Stimulated activated CD8-positive, alpha-beta memory T cell treated with anti-CD3 and anti-CD28 coated beads, Interleukin-4, amount 100 ng/mL, for 4 hours (primary cell): ENCODE measurements at places on chromosomes 2 and 18.

DNA sequence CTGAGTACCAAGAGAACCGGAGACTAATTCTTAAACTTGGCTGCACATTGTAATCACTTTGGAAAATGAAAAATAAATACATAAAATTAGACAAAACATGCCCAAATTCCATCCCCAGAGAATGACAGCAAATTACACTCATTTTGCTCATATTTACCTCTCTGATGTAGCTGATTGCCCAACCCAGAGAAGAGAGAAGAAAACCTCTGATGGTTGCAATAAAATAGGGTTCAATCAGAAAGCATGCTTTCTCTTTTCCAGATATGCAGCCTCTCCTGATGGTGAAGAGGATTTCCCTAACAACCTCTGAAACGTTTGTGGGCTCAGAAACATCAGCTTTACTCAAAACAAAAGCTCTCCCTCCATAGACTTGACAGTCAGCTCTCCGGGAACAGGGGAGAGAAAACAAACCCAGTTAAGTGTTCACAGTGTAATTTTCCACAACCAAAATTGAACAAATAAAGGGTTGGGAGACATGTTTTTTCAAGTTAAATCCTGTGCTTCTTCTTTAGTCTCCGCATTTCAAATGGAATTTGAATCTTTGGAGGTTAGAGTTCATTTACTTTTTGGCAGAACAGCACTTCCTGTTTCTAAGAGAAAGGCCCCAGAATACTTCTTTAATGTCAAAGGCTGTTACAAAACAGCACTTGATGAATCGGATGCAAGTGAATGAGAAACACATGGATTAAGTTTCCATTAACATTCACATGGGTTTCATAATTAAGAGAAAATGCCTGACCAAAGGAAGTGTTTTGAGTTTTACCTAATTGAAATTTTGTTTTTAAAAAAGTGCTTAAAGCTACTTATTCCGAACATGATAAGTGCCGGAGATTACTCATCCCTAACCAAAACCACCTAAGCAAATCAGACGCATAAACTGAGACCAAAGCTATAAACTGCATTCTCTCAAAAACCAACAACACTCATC is 570.1 kb upstream of the SYT4 start:
- DNase-seq, result no peak

DNA sequence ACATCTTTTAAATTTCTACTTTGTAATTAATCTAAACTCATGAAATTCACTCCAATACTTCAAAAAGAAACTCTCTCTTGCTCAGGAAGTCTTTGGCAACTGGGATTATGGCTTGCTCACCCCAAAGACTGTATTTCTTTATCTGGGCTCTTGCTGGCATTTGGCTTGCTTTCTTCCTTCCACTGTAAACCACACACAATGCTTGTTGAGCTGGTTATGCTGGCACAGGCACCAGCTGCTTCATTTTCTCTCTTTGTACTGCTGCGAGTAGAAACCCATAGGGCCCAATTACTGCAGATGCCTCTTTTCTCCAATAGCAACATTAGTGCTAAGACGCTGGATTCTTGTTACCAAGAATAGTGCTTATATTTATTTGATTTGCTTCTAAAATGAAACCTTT is 51.4 kb downstream of the SLC38A11 start:
- DNase-seq, result no peak

GRCh38 chr2:132416723-132417395 is at the start of gene GPR39:
GPR39 (plus strand) TSS chr2:132416805.
- DNase-seq, result no peak

GRCh38 chr2:157466764-157467163 is 22.9 kb upstream of the CYTIP start:
- no peak for DNase-seq

DNA sequence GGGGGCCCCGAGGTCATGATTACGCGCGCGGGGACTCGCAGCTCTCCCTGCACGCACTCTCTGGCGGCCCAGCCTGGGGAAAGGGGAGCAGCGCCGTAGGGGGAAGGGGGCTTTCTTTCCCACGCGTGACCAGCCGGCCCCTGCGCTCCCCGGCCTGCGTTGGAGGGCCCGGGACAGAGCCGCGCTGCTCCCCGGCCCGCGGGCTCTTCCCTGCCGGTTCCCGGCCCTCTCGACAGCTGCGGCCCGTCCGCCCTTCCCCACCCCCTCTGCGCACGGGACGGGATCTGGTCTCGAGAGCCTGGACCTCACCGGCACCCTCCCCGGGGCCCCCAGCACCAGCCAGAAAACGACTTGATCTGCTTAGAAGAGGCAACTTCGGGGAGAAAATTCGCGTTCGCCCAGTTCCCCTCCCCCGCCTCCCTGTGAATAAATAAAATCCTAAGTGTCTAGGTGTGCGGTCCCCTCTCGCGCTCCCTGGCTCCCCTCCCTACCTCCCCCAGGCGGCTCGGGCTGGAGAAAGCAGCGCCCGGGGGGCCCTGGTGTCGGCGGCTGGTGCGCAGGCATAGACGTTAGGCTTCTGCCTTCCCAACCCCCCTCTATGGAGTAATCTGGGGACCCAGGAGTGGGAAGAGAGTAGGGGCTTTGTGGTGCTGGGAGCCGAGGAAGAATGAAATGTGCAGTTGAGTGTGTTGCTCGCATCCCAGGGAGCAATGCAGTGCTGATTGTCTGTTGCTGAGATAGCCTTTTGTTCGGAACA is 803 bp upstream of the FIGN start:
- no peak for DNase-seq

GRCh38 chr2:235144291-235144690 is 192.5 kb downstream of the SH3BP4 start:
- DNase-seq, result no peak

DNA sequence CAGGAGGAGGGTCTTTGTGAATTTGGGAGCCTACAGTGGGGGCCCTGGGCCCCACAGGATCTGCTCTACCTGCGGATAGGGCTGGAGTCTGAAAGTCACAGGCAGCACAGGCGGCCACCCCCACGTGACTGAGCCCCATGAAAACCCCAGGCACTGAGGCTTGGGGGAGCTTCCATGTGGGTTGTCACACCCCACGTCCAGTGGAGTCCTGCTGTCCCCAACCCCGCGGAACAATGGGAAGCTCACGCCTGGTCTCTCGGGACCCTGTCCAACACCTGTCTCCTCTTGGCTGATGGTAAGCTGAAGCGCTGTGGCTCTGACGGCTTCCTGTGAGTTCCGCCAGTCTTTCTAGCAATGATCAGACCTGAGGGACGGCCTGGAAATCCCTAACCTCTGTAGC is 85.8 kb downstream of the PTGR3 start:
- no peak for DNase-seq

- DNase-seq, result no peak
Observed at GRCh38 chr18:67218556-67218955, 298.0 kb downstream of the DSEL start.

DNA sequence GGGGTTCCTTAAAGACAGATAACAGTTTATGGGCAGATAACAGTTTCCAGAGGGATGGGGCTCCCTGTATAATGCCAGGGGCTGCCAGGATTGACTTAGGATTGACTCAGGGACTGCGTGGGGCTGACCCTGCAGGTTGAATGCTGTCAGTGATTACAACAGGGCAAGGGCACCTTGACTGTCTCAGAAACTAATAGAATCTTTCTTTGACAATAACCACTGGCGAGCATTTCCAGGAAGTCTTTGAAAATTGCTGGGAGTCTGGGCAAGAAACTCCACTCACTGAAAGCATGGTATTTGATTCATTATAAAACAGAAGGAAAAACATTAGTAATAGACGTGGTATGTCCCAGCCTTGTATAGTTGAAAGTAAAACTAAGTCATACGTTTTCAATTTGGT is 101.0 kb downstream of the GPD2 start:
- DNase-seq, result no peak

GRCh38 chr2:165176780-165177179 is 27.1 kb downstream of the SCN3A start:
- no peak for DNase-seq

- DNase-seq, result no peak
Observed at GRCh38 chr2:2646433-2647051, 315.5 kb upstream of the MYT1L start.

DNA sequence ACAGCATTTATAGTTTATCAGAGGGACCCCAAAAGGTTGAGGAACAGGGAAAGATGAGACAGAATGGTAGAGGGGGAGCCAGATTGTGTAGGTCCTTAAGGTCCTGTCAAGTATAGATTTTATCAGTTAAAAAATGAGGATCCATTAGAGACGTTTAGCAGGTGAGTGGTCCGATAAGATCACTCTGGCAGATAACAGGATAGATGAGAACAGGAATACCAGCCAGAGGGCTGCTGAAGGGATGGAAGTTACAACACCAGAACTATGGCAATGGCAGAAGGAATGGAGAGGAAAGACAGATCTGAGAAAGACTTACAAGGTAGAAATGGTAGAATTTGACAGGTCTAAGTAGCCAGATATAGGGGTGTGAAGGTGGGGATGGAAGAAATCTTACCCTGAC is 141.7 kb downstream of the CDH20 start:
- no peak for DNase-seq

GRCh38 chr2:222950638-222951285 is 89.9 kb downstream of the ACSL3 start:
- DNase-seq, result no peak

- DNase-seq, result no peak
Observed at GRCh38 chr2:227710986-227711385, 6.8 kb downstream of the SLC19A3 start.

GRCh38 chr2:221708902-221709301 is 136.8 kb upstream of the EPHA4 start:
- no peak for DNase-seq

GRCh38 chr2:135821190-135821589 is 15.8 kb downstream of the LCT start:
- no peak for DNase-seq

- no peak for DNase-seq
Observed at GRCh38 chr2:75077909-75078308, 119.5 kb downstream of the POLE4 start.

DNA sequence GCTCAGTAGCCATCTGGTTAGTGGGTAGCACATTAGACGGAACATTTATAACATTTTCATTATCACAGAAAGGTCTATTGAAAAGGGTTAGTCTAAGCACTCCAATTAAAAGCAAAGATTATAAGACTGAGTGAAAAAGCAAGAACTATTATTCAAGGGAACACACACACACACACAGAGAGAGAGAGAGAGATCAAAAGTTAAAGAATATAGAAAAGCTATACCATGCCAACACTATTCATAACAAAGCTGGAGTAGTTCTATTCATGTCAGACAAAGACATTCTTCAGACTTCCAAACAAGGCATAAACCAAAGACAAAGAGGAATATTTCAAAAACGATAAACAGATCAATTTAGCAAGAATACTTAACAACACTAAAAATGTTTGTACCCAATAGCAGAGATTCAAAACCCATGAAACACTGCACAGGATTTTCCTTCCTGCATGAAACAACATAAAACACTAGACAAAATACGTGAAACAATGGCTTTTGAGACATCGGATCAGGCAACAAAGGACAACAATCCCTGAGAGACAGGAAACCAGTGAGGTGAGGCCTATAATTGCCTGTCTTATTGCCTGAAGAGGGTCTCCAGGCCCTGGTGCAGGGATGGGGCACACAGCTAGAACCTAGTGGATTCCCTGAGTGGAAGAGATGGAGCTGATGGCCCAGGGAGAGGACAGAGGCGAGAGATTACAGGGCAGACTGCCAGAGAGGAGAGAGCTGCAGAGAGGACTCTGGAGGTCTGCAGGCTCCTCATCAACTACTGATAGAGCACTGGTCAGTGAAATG is 83.6 kb upstream of the NPAS2 start:
- DNase-seq, result no peak

DNA sequence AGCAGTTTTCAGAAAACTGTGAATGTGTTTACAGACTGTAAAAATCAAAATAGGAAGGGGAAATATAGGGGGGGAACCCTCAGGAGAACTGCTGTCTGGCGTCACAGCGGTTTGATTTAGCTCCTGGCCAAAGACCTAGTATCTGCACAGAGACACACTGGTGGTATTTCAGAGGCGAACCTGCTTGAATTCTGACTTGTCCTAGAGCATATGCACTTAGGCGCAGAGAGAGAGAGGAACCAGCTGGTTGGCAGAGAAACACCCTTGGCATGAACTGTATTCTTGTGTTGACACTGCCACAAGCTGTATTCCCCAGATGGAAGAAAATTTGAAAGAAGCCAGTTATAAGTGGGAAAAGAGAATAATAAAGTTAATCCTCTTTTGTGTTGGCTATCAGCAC is 506.5 kb upstream of the NRP2 start:
- no peak for DNase-seq

DNA sequence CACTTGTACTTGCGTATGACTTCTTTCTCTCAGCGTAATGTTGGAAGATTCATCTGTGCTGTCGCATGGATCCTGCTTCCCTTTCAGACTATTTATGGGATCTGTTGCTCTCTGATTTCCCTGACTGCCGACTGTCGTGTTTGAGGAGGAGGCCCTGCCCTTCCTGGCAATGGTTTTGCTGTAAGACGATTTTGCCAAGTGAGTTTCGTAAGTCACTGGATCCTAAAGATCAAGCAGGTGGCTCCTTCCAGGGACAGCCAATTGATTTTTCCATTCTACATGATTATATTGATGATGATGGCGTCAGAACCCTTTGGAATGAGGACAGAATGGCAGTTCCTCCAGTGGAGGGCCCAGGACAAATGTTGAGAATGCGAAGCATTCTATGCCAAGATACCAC is 8.7 kb upstream of the B3GNT2 start:
- DNase-seq, result no peak

GRCh38 chr2:26157580-26157979 is 15.3 kb upstream of the GAREM2 start:
- DNase-seq, result no peak

DNA sequence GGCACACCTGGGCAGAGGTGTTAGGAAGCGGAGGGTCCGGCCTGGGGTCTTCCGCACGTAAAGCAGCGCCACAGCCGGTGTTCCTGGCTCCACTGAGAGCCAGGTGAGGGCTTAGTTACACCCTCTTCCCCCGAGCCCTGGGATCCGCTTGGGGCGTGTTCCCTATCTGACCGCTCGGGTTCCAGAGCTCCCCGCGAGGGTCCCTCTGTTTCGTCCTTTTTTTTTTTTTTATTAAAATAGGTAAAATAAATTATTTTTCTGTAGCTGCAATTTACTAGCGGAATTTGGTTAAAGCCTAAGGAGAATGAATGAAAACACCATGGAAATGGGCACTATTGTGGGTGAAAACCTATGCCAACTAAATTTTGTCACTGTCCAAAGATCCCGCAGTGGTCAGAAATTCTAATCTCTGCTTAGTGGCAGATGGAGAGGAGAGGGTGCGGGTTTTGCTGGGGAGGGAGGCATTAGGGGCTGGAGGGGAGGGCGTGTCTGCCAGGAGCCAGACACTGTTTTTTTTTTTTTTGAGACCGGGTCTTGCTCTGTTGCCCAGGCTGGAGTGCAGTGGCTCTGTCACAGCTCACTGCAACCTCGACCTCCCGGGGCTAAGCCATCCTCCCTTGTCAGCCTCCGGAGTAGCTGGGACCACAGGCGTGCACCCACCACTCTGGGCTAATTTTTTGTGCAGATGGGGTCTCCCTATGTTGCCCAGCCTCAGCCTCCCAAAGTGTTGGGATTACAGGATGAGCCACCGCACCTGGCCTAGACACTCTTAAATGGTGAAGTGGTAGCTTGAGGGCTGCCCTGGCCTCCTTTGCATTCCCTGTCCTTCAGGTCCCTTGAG is 834 bp downstream of the PDCL3 start:
- no peak for DNase-seq
